ENCODE measurements at places on chromosomes 13 and 19.
A peak's percentile ranks its signal among the peaks of the same experiment; 100 is the strongest.

- no peak for DNase-seq
Measured at GRCh38 chr13:35136585-35136984, 194.5 kb downstream of the NBEA start.

DNA sequence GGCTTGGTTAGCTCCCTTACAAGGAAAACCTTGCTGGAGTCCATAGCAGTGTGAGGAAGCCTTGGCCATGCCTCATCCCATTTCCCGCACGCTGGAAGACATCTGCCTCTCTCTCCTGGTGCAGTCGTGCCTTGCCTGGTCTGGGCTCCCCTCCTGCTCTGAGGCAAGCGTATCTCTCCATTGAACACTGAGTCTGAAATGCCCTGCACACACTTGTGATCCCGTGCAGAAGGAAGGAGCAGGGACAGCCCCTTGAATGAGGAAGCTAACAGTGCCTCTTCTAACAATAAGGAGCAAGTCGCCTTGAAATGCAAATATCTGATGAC lies 407 bp upstream of the ZNF440 start:
- DNase-seq = no peak

DNA sequence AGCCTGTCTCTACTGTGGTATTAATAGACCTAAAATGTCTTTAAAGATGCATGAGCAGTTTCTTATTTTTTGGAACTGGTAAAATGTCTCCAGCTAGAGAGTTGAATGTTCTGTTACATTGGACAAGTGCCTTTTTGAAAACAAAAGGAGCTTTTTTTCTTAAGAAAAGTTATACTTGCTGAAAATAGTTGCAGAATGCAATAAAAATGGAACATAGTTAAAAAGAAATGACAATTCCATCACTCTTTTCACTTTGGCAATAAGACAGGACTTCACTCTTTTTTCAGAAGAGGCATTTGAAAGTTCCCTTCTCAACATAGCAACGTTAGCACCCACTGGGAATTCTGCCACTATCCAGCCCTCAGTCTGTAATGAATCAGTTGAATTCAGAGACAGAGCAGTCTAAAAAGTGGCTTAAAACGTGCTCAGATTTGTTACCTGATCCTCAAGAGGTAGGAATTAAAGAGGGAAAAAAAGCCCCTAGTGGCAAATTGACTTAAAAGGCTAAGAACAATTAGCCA lies 10.1 kb downstream of the RGCC start:
- no peak for DNase-seq

DNA sequence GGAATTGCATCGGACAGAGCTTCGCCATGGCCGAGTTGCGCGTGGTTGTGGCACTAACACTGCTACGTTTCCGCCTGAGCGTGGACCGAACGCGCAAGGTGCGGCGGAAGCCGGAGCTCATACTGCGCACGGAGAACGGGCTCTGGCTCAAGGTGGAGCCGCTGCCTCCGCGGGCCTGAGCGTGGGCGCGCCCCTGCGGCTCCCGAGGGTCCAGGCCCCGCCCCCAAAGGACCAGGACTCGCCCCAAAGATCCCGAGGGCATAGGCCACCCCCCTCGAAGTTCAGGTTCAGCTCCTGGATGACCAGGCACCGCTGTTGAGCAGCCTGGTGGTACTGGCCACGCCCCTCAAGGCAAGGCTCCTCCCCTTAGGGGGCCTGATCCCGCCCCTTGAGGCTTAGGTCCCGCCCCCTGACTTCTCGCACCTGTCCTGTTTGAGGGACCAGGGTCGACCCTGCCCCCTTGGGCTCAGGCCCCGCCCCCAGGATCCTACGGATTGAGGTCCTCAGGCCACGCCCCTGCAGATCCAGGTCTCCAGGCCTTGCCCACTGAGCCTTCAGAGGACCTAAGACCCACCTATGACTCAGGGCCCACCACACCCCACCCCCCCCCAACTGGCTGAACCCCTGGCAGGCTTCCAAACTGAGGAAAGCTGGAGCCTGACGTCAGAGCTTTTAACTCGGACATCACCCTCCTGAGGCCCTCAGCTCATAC lies 43.1 kb downstream of the CYP4F22 start:
- DNase-seq = peak; percentile 47

DNA sequence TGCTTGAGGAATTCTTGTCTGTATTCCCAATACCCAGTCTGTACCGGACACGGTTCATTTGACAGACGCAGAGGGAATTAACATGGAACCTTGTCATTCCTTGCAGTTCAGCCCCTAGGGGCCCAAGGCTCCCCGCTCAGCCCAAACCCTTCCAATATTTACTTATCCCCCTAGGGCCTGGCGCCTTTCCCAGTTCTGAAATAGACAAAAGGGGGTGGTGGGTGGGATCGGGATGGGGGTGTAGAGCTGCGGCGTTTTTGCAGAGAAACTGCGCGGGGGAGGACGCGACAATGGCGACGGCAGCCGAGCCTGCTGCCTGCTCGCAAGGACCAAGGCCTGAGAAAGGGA lies 583 bp downstream of the AKAP8L start:
- no peak for DNase-seq

- no peak for DNase-seq
Measured at GRCh38 chr13:40588101-40588500, 78.3 kb downstream of the FOXO1 start.

DNA sequence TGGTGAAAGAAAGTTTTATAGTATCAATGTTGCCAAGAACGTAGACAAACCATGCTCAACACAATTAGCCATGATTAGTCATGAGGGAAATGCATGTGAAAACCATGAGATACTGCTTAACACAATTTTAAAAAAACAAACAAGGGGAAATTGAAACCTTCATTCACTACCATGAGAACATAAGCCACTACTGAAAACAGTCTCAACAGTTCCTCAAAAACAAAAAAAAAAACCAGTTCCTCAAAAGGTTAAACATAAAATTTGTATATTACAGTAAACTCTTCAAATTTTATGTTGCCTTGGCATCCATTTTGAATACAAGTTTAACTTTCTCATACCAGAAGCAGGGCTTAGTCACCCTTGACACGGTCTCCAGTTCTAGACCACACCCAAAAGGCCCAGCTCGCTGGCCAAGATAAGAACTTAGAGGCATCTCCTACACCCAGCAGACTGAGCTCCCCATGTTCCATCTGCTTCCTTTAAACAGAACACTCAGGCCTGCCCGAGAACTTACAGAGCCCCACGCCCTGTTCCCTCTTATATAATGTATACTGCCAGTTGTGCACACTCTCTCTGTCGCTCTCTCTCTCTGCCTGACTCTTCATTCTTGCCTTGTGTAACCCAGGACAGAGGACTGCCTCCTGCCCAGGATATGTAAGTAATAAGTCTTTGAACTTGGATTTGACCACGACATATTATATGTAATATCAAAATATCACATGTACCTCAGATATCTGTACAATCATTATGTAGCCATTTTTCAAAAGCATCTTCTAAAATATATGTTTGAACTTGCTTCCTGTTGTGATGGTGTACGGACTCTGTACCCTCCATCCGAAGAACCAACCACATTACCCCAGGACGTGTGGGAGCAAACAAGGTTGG lies 67.4 kb downstream of the STK24 start:
- peak; percentile 99 for DNase-seq

DNA sequence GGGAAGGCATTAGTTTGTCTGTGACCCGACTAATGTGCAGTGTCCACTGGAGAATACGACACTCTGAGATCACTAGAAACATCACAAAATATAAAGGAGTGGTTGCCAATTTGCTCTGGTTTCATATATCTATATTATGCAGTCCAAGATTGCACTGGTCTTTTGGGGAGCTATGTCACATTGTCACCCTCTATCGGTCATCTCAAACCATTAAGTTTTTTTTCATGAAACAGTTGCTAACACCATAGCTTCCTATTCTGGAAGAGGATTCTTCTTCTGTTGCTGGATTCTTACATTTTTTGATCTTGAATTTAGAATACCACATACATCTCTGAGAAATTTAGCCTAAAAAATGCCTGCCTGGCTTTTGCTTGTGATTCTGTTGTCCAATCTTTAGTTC lies 168.6 kb downstream of the LACC1 start:
- no peak for DNase-seq

- no peak for DNase-seq
Measured at GRCh38 chr19:24073807-24074206, 13.2 kb upstream of the ZNF254 start.

- DNase-seq = no peak
Measured at GRCh38 chr13:90557626-90558025, 789.9 kb upstream of the MIR17HG start.

- DNase-seq = no peak
Measured at GRCh38 chr19:46755077-46755852, 9.0 kb upstream of the STRN4 start.

GRCh38 chr19:35048911-35049411 lies 7.4 kb downstream of the HPN start:
- no peak for DNase-seq
